ENCODE measurements at places on chromosomes 3 and 15.

- DNase-seq, result no peak
Measured at GRCh38 chr3:32733631-32734229, 48.7 kb downstream of the CNOT10 start.

GRCh38 chr3:177541541-177541940 is 344.3 kb upstream of the TBL1XR1 start:
- DNase-seq, result no peak

- DNase-seq, result no peak
Measured at GRCh38 chr3:148816427-148816826, 11.2 kb upstream of the CPB1 start.

DNA sequence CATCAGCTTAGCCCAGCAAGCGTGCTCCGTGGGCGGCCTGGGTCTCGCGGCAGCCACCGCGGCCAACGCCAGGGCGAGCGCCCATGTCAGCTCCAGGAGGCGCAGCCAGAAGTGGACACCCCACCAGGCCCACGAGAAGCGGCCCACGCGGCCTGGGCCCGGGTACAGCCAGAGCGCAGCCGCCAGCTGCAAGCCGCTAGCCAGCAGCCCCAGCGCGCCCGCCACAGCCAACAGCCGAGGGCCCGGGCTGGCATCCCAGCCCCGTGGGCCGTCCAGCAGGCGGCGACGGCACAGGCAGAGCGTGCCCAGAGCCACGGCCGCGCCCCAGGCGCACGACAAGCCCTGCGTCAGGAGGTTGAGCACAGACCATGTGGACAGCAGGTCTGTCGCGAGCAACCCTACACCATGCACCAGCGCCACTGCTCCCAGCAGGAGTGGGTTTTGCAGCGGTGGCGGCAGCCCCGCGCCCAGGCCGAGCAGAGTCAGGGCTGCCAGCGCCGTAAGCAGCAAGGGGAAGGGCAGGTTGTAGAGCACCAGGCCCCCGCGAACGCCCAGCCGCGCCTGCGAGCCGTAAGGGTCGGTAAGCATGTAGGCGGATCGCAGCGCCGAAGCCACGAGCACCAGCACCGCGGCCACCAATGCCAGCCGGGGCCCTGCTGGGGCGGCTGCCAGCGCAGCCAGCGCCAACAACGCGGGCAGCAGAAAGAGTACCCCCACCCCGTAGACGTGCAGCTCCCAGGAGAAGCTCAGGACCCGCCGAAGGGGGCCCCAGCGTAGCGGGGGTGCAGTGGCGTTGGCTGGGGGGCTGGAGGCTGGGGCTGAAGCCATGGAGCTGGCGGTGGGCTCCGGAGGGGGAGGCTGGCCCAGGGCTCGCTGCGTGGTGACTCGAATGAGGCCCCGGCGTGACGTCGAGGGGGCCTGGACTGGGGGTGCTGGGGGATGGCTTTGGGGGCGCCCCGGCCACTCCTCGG is 4.9 kb downstream of the PRRT3 start:
- DNase-seq, result no peak

DNA sequence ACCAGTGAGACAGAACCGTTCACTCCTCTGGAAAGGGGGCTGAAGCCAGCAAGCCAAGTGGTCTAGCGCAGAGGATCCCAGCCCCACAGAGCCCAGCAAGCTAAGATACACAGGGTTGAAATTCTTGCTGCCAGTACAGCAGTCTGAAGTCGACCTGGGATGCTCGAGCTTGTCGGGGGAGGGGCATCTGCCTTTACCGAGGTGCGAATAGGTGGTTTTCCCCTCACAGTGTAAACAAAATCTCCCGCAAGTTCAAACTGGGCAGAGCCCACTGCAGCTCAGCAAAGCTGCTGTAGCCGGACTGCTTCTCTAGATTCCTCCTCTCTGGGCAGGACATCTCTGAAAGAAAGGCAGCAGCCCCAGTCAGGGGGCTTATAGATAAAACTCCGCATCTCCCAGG is 11.4 kb downstream of the CEP97 start:
- no peak for DNase-seq
